ENCODE measurements at places on chromosomes 12 and 14. TPM values are rescaled to one million over a fixed set of nuclear protein-coding genes. Genes with fewer than 3 reads are reported as not detected.

- no peak for DNase-seq
Measured at GRCh38 chr12:121958541-121959240, 40.3 kb downstream of the CFAP251 start.

DNA sequence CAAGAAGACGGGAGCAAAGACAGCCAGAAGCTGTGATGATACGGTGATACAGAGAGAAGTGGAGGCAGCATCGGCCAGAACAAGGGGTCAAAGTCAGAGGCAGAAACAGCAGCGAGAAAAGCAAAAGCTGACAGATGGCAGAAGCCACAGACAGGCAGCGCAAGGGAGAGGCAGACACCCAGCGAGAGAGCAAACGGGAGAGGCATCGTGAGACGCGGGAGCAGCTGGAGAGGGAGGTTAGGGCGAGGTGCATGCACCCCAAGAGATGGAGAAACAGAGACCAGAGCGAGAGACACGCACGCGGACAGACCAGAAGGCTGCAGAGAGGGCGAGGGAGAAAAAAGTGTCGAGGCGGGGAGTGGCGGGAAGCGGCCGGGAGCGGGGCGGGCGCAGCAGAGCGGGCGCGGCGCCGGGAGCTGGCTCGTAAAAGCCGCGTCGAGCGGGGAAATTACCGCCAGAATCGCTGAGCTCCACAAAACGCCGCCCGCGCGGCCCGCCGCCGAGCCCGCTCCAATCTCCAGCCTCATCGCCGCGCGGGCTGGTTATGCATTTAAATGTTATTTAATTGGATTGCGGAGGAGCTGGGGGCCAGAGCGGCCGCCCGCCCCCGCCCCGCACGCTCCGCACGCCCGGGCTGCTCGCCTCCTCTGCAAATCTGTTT lies 15.6 kb downstream of the SMUG1 start:
- DNase-seq = no peak

- no peak for DNase-seq
Measured at GRCh38 chr14:87430214-87430613, 562.8 kb downstream of the GALC start.

- DNase-seq = no peak
Measured at GRCh38 chr14:72057701-72058285, 125.6 kb downstream of the RGS6 start.

JAG2 gene
- total RNA-seq = 2.4 TPM

IL31 gene
- total RNA-seq = not detected

DNA sequence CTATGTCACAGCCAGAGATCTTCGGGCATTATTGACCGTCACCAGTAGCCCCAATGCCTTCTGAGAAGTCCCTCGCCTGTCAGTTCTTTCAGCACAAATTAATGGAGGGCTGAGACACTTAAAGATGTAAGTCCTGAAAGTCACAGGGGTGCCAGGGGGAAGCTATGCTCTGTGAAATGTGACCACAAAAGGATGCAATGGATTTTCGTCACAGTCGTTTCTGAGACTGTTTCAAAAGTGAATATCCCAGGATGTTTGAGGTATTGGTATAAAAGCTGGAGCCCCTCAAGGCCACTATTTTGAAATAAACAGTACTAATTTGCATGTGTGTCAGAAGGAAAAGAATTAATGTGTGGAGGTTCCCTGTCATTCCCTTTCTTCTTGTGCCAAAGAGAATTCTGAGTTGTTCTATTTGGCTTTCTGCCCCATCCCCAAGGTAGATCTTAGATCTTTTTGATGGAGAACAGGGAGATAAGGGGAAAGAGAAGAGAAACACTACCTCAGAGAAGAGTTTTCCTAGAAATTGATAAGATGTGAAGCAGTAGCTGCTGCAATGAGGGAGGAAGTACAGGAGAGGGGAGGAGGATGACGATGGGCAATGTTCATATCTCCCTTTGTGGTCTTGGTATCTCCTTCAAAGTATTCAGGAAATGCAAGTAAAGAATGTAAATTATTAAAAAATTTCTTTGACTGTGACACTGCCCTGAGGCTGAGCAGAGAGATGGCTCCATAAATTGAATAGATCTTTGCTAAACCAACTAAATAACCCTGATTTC lies 101.8 kb upstream of the NAP1L1 start:
- no peak for DNase-seq

RHOJ gene
- total RNA-seq = 0.54 TPM

GRCh38 chr12:51678086-51678724 lies 87.2 kb downstream of the SCN8A start:
- DNase-seq = peak; percentile 25

SELPLG gene
- total RNA-seq = 0.42 TPM

- DNase-seq = no peak
Measured at GRCh38 chr12:50569876-50570275, 65.1 kb downstream of the DIP2B start.

INHBC gene
- not detected for total RNA-seq

- DNase-seq = no peak
Measured at GRCh38 chr12:102685172-102685571, 204.8 kb upstream of the IGF1 start.

GRCh38 chr12:107229827-107230226 lies 136.5 kb upstream of the CRY1 start:
- DNase-seq = no peak

DNA sequence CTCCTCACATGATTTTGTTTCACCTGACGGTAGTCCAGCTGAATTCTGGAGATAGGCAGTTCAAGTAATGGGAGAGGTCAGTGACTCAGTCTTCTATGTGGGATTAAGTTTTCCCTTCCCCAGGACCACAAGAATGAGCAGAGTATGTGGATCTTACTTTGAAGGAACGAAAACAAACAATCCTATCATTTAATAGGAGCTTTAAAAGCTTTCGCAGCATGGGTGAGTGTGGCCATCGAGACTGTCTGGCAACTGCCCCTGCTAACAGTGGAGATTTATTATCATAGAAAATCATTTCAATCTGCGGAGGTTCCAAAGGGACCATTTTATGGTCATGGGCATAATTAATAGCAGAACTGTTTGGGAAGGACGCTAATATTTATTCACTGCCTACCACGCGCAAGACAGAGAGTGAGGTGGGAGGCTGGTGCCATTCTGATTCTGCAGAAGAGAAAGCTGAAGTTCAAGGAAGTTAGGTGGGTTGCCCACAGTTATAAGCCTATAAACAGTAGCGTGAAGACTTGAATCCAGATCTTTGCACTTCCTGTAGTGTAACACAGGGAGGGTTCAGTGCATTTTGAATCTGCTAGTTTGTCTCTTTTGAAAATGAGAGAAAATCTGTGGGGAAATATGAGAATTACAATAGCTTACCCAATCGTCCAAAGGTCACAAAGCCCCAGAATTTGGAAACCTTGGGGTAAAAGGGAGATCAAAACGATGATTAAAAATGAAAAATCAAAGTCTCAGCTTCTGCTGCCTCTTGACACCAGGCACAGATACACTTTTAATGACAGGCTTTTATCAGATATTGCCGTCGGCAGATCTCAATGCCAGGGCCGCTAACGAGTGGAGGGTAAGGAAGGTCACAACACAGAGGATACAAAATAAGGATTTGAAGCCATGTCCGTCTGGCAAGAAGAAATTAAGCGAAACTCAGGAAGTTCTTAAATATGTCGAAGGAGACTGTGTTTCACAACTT lies 209.6 kb downstream of the CRADD start:
- no peak for DNase-seq

SCYL2 gene
- 39.0 TPM for total RNA-seq

DNA sequence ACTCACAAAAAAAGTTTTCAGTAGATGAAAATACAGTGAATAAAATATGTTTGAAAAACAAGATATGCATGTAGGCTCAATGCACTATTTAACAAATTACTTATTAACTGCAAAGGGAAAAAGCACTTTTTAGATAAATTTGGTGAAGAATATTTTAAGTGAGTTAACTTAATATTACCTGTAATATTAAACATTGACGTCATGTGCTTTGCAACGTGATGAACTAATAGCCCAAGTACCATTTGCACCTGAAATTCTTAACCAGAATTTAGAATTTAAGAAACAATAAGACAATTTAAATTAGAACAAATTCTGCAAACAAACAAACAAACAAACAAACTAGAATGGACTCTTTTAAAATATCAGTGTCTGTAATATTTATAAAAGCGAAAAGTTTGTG lies 659.0 kb upstream of the NOVA1 start:
- no peak for DNase-seq

GRCh38 chr12:126342866-126343265 lies 1277.6 kb downstream of the AACS start:
- DNase-seq = no peak

GRCh38 chr12:16564675-16565074 lies 41.3 kb downstream of the LMO3 start:
- DNase-seq = no peak

GRCh38 chr14:104984056-104984894 lies 1.3 kb upstream of the CLBA1 start:
- no peak for DNase-seq

HOTAIR gene
- total RNA-seq = 0.55 TPM

GRCh38 chr14:86533834-86534233 lies 1003.9 kb downstream of the FLRT2 start:
- DNase-seq = no peak
